WTC11 (cell line): ENCODE measurements at places on chromosomes 2 and 18. TPM values are rescaled to one million over a fixed set of nuclear protein-coding genes. Genes with fewer than 3 reads are reported as not detected.

- no peak for DNase-seq
Observed at GRCh38 chr2:236887953-236888793, 197.5 kb upstream of the COPS8 start.

GRCh38 chr2:3768960-3769765, 65.8 kb downstream of the DCDC2C start:
- no peak for DNase-seq

- DNase-seq: no peak
Observed at GRCh38 chr2:106012591-106013347, 181.3 kb downstream of the UXS1 start.

GRCh38 chr2:232951891-232952290, 61.2 kb downstream of the NGEF start:
- DNase-seq: no peak

DNA sequence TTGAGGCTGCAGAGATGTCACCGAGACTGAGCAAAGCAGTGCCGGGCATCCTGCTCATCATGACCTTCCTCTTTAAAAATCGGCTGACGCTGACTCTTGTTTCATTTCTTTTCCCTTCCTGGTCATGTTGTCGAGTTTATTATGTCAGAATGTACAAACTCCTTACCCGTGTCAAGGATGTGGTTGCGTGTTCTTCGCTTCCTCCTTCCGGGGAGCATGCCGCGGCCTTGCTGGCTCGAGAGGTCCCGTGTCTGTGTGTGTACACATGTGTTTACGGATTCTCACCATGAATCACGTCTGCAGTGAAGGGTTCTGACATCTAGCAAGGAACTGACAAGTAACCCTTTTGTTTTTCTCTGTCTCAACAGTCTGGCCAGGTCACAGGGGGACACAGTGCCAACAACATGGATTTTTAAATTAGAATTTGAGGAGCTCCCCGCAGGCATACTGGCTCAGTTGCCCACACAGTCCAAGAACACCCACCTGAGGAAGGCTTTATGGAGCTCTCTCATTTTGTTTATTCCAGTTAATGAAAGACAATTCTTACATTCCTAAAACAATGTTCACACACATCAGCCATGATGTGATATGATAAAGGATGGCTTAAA, 60.2 kb downstream of the MYT1L start:
- DNase-seq: no peak

DNA sequence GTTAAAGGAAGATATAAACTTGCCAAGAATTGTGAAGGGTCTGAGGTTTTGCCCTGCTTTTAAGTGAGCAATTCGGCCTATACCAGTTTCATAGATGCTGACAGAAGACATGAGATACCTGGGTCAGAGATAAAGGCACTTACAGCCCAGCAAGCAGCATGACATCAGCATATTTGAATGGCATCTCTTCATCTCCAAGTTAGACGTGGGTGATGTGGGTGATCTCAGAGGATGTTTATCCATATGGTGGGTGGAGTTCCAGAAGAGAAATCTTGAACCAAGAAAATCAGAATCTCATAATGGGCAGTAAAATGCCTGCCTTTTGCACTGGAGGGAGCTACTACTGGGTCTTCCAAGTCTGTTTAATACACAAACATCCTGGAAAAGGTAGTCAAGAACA, 44.7 kb downstream of the GYPC start:
- DNase-seq: no peak

- DNase-seq: peak; percentile 93
Observed at GRCh38 chr2:217756375-217757107, 246.3 kb downstream of the TNS1 start.

DNA sequence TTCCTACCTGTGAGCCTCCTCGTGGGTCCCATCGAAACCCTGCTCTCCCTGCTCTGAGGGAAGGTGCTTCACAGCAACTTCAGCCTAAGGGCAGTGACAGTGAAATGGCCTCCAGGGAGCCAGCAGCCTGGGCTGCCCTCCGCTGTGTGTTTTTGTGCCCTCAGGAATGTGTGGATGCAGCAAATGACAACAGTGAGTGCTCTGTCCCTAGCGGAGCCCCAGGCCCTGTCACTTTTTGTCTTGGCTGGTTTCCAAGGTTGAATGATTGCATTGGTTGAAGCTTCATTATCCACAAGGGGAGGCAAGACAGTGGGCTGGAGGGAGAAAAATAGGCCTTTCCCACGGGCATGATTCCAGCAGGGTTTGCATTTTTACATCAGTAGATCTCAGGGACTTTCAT, 42.9 kb downstream of the STON1 start:
- DNase-seq: peak; percentile 13

The MAP3K19 gene
- total RNA-seq: not detected in 3 replicates

The NBAS gene
- 32.3 to 42.6 TPM (median 41.4 TPM) in 3 replicates for total RNA-seq

The SMYD1 gene
- not detected in 3 replicates for total RNA-seq

The AKAIN1 gene
- not detected in 3 replicates for total RNA-seq
